Pulmonary artery endothelial cell (primary cell): ENCODE measurements at places on chromosomes 3 and 15.

GRCh38 chr3:127221037-127221436 lies 28.1 kb downstream of the PRR23E start:
- no peak for DNase-seq

DNA sequence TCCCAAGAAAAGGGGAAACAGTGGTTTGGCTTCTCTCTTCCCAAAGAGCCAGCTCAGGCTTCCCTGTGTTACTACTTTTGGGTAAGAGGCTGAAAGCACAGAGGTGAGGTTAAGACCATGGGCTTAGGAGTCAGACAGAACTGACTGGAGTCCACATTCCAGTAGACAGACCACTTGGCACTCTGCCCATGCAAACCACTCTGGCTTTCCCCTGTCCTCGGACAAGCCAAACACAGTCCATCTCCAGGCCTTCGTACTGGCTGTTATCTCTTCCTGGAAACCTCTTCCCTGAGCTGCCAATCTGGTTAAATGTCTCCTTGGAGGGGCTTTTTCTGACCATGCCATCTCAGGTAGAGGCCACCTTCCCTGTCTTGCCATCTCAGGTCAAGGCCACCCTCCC lies 53.1 kb upstream of the FAM3D start:
- no peak for DNase-seq

GRCh38 chr3:126112531-126113237 lies 28.8 kb upstream of the SLC41A3 start:
- DNase-seq = no peak

DNA sequence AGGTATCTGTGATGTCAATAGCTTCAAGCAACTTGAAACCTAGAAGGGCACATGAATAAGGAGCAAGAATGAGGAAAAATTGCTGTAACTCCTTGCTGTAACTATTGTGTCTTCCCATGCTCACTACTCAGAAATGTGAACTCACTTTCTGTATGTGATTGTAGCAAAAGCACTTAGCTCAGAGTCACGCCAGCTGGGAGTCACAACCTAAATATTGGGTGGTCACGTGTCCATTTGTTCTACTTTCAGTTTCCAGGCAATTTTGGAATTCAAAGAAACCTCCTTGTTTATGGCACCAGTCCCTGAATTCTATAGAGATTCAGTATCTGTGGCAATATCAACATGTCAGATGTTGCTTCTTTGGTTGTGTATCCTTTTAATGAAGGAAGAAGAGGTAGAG lies 241.6 kb upstream of the AZI2 start:
- no peak for DNase-seq
